NCI-H69 (cell line): ENCODE measurements at places on chromosomes 6 and 20.

DNA sequence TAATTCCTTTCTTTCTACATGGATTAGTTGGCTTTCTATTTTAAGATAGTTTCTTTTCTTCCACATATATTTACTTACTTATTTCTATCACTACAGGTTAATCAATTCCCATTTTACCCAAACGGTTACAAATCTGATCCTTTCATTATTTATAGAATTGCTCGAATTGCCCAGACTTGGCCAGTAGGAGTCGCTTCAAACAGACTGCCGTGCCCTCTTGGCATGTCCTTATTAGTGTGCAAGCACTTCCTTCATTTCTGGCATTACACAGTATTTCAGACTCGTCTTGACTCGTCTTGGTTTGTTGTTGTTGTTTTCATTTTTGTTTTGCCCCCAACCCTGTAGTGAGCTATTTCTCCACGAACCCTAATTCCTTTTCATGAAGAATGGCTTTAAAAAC, 74.6 kb downstream of the SAMD3 start:
- DNase-seq: peak; percentile 5

DNA sequence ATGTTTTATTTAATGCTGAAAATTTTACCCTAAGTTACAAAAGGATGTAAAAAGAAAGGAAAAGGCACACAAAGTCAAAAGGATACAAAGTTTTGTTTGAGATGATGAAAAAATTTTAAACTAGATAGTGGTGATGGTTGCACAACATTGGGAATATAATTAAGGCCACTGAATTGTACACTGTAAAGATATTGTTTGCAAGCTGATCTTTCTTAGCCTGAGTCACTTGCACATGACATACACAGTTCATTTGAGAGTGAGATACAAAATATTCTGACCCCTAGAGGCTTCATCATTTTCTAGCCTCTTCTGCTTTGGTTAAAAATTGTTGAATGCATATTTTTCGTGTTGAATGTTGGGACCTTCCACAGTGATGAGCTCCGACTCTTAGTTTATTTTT, 462.6 kb downstream of the HDGFL1 start:
- peak; percentile 14 for DNase-seq

DNA sequence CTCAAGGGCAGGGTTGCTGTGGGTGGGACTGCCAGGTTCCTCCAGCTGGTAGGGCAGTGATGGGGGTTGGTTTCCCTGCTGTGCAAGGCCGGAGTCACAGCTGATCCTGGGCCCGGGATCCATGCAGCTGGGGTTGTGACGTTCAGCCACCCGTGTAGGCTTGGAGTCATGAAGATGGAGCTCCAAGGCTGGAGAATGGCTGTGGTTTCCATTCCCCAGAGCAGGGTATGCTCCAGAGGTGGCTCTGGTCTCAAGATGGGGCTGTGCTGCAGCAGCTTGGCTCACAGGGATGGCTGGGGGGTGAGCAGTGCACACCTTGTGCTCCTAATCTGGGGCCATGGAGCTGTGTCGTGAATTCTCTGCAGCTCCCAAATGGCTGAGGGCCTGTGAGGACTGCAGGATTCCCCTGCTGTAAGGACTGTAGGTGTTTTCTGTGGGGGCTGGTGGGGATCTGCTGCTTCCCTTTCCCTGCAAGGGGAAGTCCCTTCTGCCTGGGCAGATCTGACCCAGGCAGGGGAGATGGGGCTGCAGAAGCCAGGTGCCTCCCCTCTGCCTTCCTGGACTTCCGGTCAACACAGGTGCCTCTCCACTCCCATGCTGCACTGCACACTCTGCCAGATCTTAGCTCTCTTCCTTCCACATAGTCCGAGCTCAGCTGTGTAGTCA, 15.9 kb downstream of the KIF25 start:
- no peak for DNase-seq

DNA sequence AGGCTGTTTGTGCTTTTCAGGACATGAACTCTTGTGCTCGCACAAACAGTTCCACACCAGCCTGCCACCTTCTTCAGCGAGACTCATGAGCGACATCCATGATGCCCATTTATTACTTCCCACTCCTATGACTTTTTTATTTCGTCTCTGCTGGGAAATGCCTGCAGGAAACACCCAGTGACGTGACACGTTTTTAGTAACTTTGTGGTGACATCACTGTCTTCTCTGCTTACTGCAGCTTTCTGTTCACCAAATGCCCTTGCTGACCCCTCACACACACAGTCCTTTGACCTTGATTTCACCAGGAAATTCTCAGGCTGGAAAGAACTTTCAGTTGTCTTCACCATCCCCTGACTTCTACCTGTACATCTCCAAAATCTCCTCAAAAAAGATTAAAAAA, 8.9 kb downstream of the TRIM40 start:
- no peak for DNase-seq

DNA sequence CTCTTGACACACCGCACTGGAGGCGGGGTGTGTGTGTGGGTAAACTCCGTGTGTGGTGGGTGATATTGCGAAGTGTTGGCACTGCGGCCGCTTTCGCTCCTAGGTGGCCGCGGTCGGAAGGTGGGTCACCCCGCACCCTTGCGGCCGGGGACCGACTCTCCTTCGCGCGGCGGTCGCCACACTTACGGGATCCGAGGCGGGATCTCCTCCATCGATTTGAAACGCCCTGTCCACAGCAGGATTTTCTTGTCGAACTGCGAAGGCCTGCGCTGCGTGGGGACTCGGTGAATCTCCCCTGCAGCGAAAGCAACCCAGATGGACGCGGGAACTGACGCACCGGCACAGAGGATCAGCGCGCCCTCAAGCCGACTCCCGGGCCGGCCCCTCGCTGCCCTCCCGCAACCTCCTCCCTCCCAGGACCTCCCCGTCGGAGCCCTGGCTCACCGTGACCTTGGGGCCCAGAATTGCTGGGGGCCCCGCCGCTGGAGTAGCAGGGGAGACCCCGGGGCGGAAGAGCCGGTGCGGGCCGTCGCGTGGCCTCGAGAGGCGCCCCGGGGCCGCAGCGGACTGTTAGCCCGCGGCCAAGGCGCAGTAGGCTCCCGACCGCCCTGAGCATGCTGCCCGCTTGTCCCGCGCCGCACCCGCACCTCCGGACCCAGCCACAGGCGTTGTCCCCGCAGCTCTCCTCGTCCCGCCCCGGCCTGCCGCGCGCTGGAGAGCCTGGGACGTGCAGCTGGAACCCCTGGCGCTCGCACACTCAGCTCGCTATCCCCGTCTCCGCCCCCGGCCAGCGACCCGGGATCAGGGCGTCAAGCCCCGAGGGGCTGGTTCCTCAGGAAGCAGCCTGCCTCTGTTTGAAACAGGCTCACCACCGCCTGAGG, at the start of gene FAM162B:
TSS of gene FAM162B (minus strand) at position 759 of the 881 bp plus-strand sequence. CDS start at position 616, 143 bp downstream.
- peak; percentile 53 for DNase-seq

GRCh38 chr20:44288252-44288651, 22.8 kb downstream of the FITM2 start:
- no peak for DNase-seq

DNA sequence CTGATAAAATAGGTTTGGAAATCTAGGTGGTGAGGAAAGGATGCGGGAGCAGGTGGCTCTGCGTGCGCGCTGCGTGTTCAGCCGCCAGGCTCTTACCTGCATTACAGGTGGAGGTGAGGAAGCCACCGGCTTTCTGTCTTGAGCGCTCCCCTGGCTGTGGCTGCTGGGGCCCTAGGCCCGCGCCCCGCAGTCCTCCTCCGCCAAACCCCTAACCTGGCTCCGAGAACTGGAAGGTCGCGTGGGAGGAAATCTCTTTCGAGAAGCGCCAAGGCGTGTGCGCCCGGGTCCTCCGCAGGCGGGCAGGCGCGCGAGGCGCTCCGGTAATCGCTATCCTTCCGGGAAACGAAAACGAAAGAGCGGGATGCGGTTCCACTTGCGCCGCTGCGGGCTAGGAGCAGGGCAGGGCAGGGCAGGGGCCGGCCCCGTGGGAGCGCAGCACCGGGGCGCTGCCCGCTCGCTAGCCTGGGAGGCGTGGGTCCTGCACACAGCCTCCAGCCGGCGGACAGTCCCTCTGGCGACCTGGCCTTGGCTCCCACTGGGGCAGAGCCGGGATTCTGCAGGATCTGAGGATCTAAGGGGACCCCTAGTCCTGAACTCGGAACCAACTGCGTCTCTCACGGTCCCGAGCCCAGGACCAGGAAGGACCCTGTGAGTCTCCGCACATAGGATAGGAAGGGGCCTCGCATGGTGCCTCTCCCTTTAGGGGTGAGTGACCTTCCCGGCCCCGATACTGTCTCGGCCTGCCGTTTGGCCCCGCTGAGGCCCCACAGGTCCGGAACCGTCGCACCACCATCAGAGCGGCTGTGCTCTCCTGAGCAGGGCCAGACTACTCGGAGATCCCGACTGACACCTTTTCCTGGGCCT, at the start of gene ETV7:
TSS of gene ETV7 (minus strand) at position 230 of the 864 bp plus-strand sequence. CDS start at position 102, 128 bp downstream.
- DNase-seq: peak; percentile 68

- no peak for DNase-seq
Observed at GRCh38 chr6:1417718-1418117, 28.3 kb downstream of the FOXF2 start.

- no peak for DNase-seq
Observed at GRCh38 chr6:24080711-24081110, 45.3 kb upstream of the NRSN1 start.

DNA sequence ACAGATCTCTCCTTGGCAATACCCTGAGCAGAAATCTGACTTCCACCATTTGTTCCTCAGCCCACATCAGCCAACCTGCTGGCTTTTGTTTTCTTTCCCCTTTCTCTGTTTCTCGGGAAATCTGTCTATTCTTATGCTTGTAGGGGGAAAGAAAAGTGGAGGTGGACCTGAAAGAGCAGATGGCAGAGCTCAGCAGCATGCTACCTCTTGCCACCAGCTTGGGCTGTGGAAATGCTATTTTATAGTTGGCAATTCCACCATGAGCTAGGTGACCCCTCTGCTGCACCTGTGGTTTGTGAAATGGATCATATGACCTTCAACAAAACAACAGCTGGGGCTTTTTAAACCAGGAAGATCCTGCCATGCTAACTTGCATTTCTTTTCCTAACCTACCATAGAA, 6.8 kb upstream of the SPATS1 start:
- peak; percentile 93 for DNase-seq

DNA sequence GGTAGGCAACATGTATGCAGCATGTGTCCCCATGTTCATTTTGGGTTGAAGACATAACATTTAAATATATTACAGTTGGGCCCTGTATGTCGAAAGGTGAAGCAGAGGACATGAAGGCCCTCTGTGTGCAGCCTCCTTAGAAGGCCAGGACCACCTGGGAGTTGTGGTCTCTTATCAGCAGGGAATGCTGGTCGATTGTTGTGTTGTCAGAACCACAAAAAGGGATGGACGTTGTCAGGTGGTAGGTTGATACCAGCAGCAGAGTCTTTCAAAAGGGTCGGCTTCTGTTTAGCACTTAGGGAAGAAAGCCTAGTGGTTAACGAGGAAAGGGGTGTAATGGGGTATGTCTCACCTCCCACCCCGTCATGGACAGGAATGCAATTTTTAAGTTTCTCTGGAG, 67.3 kb upstream of the SLC22A1 start:
- no peak for DNase-seq

DNA sequence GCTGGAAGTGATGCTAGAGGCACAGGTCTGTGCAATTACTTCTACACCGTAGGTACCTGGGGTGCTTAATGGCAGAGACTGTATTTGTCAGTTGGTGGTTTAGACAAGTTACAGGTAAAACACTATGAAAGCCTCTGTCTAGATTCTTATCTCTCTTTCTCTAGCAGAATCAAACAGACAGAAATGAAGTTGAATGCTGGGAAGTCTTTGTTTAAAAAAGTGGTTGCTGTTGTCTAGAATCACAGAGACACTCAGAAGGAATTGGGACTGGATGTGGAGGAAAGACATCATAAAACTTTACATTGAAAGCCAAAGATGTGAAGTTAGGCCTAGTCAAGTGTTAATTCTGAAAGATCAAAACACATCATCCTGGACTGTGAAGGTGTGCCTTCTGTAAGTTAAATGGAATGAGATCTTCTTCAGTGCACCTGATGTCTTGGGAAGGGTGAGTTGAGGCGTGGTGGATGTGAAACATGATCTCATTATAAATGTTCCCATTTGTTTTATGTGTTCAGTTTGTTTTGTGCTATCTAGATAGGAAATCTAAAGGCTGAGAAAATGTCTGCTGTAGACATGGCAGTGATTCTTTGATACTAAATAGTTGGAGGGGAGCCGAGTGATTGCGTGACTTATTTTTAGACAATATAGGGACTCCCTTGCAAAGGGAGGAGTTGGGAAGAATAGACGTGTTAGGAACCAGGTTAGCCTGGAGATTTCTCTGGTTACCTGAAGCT, 290.2 kb downstream of the SOX4 start:
- peak; percentile 27 for DNase-seq

- no peak for DNase-seq
Observed at GRCh38 chr6:78701407-78701806, 165.9 kb upstream of the IRAK1BP1 start.

GRCh38 chr20:19181552-19181951, 30.9 kb upstream of the SLC24A3 start:
- no peak for DNase-seq

DNA sequence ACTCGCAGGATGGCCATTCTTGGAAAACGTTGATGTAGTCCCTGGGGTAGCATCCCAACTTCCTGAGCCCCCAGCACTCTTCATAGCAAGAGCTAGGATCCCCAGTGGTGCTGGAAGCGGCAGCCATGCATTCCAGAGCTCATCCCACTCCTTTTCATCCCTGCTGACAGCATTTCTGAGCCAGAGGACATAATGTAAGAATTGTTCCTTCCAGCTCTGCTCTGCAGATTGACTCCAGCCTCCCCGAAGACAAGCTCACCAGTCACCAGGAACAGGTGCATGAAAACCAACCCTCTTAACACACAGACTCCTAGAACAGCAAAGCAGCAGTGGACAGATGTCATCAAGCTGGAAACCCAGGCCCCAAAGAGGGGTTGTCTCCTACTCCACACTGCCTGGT, 3.8 kb downstream of the SLC13A3 start:
- no peak for DNase-seq

DNA sequence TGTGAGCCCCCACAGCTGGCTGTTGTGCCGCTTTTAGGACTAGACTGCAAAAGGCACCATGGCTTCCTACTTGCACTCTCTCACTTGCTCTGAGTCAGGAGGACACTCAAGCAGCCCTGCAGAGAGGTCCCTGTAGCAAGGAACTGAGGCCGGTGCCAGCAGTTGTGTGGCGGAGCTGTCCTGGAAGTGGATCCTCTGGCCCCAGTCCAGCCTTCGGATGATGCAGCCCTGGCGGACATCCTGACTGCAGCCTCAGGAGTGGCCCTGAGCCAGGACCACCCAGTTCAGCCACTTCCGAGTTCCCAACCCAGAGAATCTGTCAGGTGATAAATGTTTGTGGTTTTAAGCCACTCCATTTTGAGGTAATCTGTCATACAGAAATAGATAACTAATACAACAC, 17.5 kb downstream of the CTCFL start:
- no peak for DNase-seq

GRCh38 chr6:110198561-110198960, 18.3 kb downstream of the CDC40 start:
- DNase-seq: no peak

DNA sequence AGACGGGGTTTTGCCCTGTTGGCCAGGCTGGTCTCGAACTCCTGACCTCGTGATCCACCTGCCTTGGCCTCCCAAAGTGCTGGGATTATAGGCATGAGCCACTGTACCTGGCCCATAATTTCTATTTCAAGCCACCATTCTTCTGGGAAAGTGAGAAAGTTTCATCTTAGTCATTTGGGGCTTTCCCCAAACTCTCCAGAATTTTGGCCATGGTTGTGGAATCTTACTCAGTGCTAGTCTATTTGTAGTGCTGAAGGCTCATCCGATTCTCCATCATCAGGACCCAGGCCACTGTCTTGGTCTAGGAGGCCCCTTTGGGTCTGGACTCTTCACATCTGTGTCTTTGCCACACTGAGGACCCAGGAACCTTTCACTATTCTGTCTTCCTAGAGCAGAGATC, 164.9 kb downstream of the EYA2 start:
- no peak for DNase-seq
